ENCODE measurements at places on chromosomes 16 and 17. TPM values are rescaled to one million over a fixed set of nuclear protein-coding genes. Genes with fewer than 3 reads are reported as not detected.

CACNG4 gene
- 0.22 TPM for polyA plus RNA-seq

HSD17B2 gene
- 0.12 TPM for polyA plus RNA-seq

PRSS22 gene
- polyA plus RNA-seq = not detected

GPR142 gene
- polyA plus RNA-seq = 0.05 TPM

CHAD gene
- 2.5 TPM for polyA plus RNA-seq

TLCD2 gene
- polyA plus RNA-seq = 2.0 TPM

MMD gene
- polyA plus RNA-seq = 10.2 TPM

C17orf78 gene
- not detected for polyA plus RNA-seq

ZNF594 gene
- polyA plus RNA-seq = 6.4 TPM

CES5A gene
- polyA plus RNA-seq = not detected
